ENCODE measurements at places on chromosomes 12 and 14.

GRCh38 chr14:68637106-68638021, 155.5 kb downstream of the ZFP36L1 start:
- no peak for DNase-seq

DNA sequence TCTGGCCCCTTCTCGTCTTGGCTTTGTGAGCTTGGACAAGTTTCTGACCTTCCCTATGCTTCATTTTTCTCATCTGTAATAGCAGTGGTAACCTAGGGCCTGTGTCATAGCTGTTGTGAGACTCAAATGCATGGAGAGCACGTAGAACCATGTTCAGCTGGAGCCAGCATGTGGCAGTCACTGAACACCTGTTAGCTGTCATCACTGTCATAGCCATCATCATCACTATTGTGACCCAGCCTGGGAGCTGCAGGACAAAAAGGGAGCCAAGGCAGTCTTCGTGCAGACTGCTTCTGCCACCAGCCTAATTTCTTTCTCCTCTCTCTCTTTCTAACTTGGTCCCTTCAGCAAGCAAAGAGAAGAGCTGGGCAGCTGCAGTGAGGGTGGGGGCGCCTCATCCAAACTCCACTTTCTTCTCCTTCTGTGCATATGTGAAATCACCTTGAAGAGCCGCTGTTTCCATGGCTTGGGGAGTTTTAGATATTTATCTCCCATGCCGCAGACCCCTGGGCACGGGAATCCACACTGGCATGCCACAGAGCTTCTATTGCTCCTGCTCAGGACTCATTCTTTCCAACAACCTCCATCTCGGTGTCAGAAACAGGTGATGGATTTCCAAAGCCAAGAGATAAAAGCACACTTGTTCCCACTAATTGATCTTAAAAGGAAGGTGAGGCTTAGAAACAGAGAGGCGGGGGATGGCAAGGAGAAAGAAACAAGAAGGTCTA, 87.0 kb downstream of the SRRM4 start:
- no peak for DNase-seq

- DNase-seq: no peak
Measured at GRCh38 chr14:34064349-34064748, 113.5 kb upstream of the EGLN3 start.

DNA sequence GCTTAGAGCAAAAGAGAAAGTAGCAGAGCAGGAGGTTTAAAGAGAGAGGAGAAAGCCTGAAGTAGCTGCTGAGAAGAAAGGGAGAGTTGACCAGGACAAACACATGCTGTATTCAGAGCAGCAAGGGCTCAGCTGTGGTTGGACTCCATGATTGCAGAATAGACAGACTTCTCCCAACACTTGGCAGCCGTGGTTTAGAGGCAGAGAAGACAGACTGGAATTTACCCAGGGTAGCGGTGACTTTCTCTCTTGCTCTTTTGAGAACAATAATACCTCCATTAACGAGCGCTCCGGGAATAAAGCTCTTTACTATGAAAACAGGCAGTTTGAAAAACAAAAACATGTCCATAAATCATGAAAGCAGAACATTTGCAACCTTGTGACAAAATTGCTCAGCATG, 21.4 kb upstream of the IGF1 start:
- no peak for DNase-seq

GRCh38 chr12:121181181-121181580, 28.7 kb upstream of the P2RX4 start:
- DNase-seq: no peak

- no peak for DNase-seq
Measured at GRCh38 chr12:110343114-110343513, 60.4 kb downstream of the ANAPC7 start.

GRCh38 chr14:104382361-104383087, 197.0 kb upstream of the C14orf180 start:
- no peak for DNase-seq

GRCh38 chr14:63443988-63444387, 99.2 kb downstream of the PPP2R5E start:
- no peak for DNase-seq

DNA sequence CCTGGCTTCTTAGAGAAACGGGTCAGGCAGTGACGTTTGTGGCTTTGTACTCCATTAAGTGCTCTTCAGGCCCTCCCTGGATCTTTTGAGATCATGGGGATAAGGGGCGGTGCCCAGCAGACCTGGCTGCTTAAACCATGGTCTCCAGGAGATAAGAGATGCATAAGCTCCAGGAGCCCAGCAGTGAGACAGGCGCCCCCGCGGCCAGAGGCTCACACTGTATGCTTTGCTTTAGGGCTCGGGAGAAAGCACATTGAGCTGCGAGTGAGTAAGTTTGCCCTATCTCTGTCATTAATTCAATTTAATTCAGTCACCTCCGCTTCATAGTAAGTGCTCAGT, 359.5 kb downstream of the CACNA1C start:
- no peak for DNase-seq

DNA sequence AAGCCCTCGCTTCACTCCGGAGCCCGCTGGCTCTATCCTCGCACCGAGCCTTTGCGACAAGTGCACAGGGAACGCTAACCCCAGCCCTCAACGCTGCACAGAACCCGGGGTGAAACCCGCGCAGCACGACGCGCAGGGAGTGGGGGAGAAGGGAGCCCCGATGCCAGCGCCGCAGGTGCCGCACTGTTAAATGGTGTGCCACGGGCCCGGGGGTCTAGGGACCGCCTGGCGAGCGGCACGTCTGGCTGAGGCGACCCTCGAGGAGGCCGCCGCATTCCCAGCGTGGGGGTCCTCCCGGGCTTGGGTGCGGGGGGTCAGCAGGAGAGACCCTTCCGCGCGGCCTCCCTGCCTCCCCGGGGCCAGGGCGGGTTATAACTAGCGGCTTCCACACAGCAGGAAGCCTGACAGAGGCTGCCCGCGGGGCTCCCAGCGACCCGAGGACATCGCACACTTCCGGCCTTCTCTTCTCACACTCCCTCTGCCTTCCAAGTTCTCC, 23.8 kb upstream of the LRTM2 start:
- no peak for DNase-seq

DNA sequence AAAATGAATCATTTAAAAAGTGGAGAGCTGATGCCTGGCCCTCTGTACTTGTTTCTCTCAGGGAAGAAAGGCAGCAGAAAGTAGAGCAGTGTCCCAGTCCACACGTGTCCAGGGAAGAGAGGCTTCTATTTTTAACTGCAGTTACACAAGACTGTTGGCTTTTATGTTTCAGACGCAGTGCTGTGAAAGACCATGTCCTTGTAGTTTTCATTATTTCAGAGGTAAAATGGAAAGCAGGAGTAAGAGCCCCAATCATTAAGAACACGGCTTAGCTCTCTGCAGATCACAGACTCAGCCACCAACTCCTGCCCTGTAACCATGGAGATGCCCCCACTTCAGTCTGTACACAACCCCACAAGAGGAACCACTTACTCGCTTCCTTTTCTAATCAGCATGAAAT, 336.3 kb downstream of the DAD1 start:
- no peak for DNase-seq

DNA sequence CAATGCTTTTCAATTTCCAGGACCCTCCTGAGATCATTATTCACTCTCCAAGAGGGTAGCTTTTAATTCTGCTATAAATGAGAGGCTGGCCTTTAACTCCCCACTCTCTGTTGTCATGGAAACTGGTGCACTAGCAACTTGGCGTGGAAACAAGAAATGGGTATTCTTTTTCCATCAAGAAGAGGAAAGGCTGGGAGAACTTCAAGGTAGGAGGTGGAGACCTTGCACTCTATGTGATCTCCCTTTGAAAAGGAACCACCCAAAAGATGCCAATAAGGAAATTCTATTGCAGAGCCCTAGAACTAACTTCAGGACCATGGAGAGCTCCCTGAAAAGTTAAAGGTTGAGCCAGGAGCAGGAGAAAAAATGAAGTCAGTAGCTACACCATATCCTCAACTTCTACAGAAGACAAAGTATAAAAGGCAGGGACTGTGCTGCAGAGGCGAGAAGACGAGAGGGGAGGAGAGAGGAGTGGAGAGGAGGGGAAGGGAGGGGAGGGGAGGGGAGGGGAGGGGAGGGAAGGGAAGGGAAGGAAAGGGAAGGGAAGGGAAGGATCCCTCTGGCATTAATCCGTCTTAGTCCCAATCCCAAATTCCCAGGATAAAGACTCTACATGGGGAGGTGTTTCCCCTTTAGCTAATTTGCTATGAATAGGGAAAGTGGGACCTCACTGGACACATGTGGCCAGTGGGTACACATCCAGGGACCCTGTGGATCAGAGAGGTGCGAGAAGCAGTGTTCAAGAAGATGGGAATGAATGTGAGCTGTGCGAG, 46.7 kb upstream of the FICD start:
- DNase-seq: peak; percentile 37

- peak; percentile 87 for DNase-seq
Measured at GRCh38 chr12:55019784-55020183, at the start of gene NEUROD4. NEUROD4 (plus strand) TSS chr12:55019974; CDS start chr12:55026440, 6,466 bp downstream.

All from urothelium cell line (cell line).